ENCODE measurements at places on chromosomes 4 and X. TPM values are rescaled to one million over a fixed set of nuclear protein-coding genes. Genes with fewer than 3 reads are reported as not detected.

GRCh38 chrX:55127692-55128091, 38.9 kb downstream of the PAGE2 start:
- DNase-seq = no peak

DNA sequence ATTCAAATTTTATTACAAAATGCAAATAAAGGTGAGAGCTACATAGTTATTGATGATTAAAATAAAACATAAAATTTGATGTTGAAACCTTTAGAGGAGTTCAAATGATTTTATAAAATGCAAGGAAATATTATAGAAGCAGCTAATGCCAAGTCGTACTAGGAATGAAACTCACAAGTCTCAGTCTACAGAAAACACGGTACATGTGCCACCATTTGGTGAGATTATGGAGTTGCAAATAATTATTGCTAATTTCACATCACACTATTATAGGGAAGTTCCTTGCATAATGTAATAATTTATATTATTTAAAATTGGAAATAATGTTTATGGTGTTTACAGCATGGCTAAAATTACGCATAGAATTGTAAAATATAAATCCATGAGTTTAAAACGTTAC, 1601.7 kb upstream of the TENM3 start:
- DNase-seq = no peak

DNA sequence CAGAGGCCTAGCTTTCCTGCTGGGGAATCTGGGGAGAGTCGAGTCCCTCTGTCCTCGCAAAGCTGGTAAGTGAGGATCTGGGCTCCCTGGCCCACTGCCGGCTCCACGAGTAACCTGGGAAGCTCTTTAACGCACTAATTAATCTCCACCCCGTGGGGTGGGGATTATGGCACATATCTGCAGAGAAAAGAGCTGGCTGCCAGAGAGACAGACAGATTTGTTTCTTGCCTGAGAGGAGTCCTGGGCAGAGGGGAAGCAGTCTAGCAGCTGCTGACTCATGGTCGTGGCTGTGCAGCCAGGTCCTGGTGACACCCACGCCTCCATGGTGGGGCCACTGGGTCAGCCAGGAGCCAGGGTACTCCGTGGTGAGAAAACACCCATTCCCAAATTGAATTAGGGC, 14.0 kb downstream of the SORCS2 start:
- peak; percentile 68 for DNase-seq

DNA sequence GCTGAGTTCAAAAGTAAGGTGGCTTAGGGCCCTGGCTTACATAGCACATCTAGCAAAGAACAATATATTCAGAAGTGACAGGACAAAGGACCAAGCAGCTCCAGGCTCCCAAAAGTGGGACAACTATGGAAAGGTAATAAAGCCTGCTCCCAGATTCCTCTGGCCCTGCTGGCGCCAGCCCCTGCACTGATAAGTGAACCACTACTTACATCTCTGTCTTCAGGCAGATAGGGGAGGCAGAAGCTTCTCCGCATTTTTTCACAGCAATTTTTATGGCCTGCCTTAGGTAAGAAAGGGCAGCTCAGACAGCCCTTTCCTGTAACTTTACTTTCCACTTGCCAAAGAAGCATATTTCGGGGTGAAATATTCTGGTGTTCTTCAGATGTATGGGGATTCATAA, 83.9 kb downstream of the MTNR1A start:
- DNase-seq = no peak

- DNase-seq = no peak
Measured at GRCh38 chrX:9315086-9315485, 149.8 kb upstream of the TBL1X start.

DNA sequence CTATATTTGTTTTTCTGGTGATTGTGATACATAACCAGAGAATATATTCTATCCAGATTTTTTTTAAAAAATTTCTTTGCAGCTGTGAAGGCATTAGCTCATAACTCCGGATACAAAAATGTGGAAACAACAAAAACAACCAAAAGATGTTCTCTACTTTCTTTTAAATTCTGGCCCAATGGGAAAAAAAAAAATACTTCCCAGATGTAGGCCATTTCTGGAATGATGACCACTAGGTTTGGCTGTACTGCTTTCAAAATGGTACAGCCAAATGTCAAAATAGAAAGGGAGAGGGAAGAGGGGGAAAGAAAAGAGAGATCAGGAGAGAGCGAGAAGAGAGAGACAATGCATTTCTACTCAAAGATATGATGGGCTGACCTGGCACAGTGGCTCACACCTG, 14.6 kb downstream of the ANOS1 start:
- no peak for DNase-seq

- no peak for DNase-seq
Measured at GRCh38 chr4:82784681-82785610, 13.7 kb downstream of the SCD5 start.

GRCh38 chr4:153728660-153729059, 31.2 kb downstream of the RNF175 start:
- DNase-seq = no peak

GRCh38 chrX:155068165-155068564, 2.8 kb downstream of the CMC4 start:
- DNase-seq = no peak

DNA sequence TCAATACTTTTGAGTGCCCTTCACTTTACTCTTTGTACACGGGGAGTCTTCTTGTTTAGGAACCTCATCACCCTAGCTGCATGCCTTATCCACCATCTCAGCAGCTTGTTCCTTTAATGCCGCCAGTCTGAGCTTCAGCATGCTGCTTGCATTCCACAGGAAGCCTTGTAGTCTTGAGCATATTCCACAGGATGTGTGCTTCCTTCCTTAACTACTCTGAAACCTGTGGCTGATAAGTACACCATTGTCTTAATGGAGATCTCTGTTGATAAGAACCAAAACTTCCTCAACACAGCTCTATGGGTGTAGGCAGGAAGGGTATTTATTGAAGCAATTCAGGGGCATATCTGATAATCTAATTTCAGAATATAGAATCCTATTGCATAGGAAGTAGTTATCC, 24.4 kb upstream of the CCNI start:
- DNase-seq = no peak

- no peak for DNase-seq
Measured at GRCh38 chrX:53340852-53341645, 59.7 kb upstream of the IQSEC2 start.

DNA sequence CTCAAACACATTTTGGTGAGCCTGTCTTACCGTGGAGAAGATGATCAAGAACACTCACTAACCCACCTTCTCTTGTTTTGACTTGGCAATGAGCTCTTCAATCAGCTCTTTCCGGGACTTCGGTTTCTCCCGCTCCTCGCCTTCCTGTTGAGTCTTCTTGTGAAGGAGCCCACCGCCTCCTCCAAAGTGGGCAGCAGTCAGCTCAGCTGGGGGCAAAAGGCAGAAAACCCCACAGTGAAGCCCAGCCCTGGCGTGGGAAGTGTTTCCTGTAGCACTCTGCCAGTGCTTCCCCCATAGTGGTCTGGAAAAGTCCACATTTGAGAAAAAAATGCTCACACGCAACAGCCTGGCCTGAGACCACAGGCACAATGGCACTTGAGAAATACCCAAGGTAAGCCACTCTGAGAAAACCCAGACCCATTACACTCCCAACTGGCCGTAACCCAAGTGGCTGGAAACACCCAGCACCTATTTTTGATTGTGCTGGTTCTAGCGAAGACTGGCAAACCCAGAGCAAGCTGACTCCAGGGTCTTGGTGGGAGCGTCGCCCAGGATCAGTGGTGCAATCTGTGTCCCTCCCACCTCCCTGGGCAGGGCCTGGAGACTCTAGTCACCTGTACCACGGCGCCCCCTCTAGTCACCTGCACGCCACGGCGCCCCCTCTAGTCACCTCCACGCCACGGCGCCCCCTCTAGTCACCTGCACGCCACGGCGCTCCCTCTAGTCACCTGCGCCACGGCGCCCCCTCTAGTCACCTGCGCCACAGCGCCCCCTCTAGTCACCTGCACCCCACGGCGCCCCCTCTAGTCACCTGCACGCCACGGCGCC, 8.6 kb downstream of the NOP14 start:
- DNase-seq = no peak

DNA sequence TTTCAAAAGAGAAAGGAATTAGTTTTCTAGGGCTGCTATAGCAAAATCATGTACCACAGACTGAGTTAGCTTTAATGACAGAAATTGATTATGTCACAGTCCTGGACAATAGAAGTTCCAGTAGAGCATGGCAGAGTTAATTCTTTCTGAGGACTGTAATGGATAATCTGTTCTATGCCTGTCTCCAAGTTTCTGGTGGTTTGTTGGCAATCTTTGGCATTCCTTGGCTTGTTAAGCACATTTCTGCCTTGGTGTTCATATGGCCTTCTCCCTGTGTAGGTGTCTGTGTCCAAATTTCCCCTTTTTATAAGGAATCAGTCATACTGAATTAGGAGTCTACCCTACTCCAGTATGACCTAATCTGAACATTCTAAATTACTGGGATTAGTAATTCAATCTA, 336.1 kb upstream of the PABPC4L start:
- no peak for DNase-seq

- no peak for DNase-seq
Measured at GRCh38 chr4:84573385-84574068, 9.4 kb upstream of the CDS1 start.

- no peak for DNase-seq
Measured at GRCh38 chr4:174260099-174260498, 23.4 kb downstream of the FBXO8 start.

GRCh38 chr4:140581078-140581477, 12.3 kb upstream of the UCP1 start:
- no peak for DNase-seq

DNA sequence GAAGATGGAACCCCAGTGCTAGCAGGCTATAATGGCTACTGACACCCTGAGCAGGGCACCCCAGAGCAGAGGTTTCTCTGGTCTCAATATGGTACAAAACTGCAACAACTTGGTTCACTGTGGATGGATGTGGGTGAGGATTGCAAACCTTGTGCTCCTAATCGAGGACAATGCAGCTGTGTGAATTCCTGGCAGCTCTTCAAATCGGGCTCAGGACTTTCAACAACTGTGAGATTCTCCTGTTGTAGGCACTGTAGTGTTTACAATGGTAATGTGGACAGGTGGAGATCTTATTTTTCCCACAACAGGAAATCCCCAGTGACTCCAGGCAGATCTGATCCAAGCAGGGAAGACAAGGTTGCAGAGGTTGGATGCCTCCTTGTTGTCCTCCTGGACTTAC, 101.5 kb downstream of the RCHY1 start:
- no peak for DNase-seq

DNA sequence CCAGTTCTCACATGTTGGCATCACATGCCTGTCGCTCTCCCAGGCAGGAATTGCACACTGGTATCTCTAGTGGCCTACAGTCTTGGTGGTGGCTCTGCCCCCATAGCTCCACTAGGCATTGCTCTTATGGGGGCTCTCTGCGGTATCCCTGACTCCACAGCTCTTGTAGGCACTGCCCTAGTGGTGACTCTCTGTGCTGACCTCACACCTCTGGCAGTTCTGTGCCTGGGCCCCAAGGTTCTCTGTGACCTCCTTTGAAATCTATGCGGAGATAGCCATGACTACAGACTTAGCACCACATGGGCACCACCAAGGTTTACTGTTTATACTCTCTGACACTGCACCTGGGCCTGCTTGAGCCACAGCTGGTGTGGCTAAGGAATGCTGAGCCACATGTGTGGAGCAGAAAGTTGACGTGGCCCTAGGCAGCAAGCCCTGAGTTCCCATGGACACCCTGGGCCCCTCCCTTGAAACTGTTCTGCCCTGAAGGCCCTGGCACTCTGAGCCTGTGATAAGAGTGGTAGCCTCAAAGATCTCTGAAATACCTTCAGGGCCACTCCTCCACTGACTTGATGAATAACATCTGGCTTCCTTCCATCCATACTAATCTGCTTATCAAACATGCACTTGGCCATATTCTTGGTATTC, 8.0 kb downstream of the SLC9B1 start:
- DNase-seq = peak; percentile 23

GRCh38 chr4:109395694-109396093, 37.9 kb upstream of the SEC24B start:
- no peak for DNase-seq

- DNase-seq = no peak
Measured at GRCh38 chr4:151952137-151952536, 191.3 kb upstream of the GATB start.

GRCh38 chr4:3495204-3495975, 32.3 kb downstream of the DOK7 start:
- no peak for DNase-seq

DNA sequence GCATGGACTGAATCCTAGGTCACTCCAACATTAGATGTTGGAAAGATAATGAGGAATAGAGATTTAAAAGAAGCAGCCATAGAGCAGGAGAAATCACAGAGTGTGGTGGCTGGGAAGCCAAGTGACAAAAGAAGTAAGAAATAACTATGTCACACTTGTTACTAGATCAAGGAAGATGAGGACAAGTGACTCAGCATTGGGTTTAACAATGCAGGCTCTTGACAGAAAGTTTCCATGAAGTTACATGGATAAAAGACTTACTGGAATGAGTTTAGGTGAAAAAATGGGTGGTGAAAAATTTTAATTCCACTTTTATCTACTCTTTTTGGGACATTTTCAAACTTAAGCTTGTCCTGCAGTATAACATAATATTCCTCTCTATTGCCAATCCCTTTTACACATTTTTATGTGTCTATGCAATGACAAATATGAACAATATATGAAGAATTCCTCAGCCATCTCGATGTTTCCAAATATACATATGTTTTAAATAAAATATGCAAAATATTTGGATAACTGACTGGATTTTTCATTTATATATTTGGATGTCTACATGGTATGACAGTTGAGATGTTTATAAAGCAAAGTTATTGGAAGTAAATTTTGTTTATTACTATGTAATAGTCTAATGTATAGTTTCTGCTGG, 462.6 kb downstream of the IL15 start:
- DNase-seq = no peak

- no peak for DNase-seq
Measured at GRCh38 chr4:114694770-114695169, 96.2 kb downstream of the UGT8 start.

GRCh38 chrX:30495468-30495867, 82.1 kb downstream of the TASL start:
- DNase-seq = no peak

- no peak for DNase-seq
Measured at GRCh38 chr4:176635372-176636261, 157.1 kb downstream of the VEGFC start.

- peak; percentile 90 for DNase-seq
Measured at GRCh38 chr4:1200425-1201035, 28.1 kb upstream of the SPON2 start.

DNA sequence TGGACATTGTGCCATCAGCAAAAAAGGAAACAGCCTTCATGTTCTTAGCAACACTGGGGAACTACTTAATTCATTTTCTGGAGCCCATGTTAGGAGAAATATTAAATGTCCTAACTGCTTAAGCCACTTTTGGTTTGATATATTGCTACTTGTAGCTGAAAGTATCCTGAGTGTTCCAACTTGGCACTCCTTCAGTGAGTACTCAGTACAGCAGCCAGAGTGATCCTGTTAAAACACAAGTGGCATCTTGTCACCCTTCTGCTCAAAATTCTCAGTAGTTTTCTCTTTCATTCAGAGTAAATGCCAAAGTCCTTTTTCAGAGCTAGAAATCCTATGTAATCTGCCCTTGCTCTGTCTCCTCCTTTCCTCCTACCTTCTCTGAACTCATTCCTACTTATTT, 522.0 kb downstream of the GRID2 start:
- no peak for DNase-seq

GRCh38 chr4:16034010-16034748, 49.6 kb downstream of the PROM1 start:
- no peak for DNase-seq

Gene AMBN
- not detected for total RNA-seq

Gene CT45A1
- total RNA-seq = not detected

Gene FGF5
- 0.15 TPM for total RNA-seq

Gene PQBP1
- total RNA-seq = 77.1 TPM

Gene SAGE1
- total RNA-seq = not detected
